ENCODE measurements at places on chromosomes 6 and 20. TPM values are rescaled to one million over a fixed set of nuclear protein-coding genes. Genes with fewer than 3 reads are reported as not detected.

GRCh38 chr6:45966340-45966739 lies 49.3 kb downstream of the CLIC5 start:
- no peak for DNase-seq

GRCh38 chr6:148817689-148818088 lies 70.9 kb downstream of the UST start:
- DNase-seq = no peak

GRCh38 chr6:166572370-166573261 lies 13.9 kb downstream of the RAMACL start:
- DNase-seq = peak; percentile 58

DNA sequence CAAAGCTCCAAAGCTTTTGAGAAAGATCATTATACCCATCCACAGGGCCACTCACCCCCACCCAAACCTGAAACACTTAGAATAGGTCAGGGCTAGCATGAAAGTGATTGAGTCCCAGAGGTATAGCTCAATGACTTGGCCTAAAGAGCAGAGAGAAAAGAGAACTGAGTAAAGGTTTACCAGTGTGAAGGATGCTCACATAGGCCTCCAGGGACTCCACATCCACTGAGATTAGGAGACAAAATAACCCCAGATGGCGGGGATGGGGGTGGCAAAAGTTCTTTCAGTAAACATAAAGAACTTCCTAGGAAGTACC lies 12.2 kb downstream of the SAYSD1 start:
- DNase-seq = no peak

DNA sequence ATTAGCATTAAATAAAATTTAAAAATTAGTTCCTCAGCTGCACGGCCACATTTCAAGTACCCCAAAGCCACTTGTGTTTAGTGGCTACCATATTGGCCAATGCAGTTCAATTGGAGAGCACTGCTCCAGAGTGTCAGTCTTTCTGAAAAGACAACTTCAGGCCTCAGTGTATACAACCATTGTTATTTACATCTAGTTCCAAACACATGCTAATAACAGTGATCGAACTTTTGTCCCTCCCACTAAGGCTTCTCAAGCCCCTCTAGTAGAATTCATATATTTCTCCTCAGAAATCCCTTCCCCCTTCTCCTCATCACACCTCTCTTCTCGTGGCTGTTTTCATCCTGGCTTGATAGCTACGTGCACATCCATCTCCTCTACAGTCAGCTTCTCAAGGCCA lies 32.9 kb downstream of the HIVEP2 start:
- no peak for DNase-seq

DNA sequence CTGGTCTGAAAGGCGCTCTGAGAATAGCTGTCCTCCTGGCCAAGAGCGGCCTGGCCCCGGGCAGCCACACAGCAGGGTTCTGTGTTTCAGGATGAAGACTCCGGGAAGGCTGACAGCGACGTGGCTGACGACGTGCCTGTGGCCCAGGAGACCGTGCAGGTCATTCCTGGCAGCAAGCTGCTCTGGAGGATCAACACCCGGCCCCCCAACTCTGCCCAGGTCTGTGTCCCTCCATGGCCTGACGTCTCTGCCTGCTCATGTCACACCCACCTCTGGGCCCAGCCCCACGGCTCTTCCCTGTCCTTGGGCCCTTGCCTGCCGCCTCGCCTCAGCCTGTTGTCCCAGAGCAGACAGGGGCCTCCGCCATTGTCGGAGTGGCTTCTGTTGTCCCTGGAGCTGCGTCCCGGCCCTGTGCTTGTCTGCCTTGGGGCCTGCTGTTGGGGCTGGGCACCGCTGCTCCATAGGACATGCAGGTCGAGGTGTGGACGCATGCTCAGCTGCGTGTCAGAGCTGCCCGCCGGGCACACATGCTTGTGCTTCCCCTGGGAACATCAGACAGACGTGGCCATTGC lies 16.2 kb upstream of the ADRM1 start:
- DNase-seq = no peak

- DNase-seq = no peak
These were observed 12.0 kb upstream of the THBS2 start for GRCh38 chr6:169265486-169266131.

- DNase-seq = no peak
These were observed 79.3 kb downstream of the INSM1 start for GRCh38 chr20:20447196-20447595.

- DNase-seq = no peak
These were observed 398 bp downstream of the ZBTB2 start for GRCh38 chr6:151390851-151391470.

DNA sequence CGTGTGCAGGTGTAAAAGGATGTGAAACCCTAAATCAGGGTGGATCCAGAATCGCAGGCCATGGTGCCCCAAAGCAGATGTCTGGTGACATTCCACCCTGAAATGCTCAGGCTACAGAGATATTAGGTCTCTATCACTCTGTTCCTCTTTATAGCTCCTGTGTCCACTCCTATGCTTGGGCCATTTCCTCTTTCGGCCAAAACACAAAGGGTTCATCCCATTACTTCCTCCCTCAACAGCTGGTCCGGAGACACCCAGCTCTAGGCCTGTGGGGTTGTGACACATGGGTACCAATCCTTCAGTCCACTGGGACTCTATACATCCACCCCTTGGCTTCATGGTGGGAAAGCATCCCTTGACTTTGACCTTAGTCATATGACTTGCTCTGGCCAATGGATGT lies 1.7 kb upstream of the SIGLEC1 start:
- DNase-seq = no peak

GRCh38 chr20:48831718-48832404 lies 4.1 kb upstream of the PREX1 start:
- DNase-seq = peak; percentile 77

DNA sequence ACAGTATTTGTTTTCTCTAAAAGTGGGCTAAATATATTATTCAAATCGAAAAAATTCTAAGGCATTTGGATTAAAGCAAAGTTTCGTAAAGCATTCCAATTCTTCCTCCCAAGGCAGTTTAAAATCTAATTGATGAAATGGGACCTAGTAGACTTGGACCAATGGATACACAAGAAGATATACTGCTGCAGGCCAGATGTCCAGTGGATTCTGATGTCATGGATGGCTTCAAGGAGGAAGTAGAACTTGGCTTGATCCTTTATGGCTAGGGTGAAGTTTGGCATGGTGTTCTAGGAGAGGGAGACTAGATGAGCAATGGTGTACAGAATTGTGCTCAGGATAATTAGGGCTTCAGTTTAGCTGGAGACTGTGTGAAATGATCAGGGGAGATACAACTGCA lies 559.5 kb upstream of the MMS22L start:
- no peak for DNase-seq

GRCh38 chr20:33791959-33792597 lies 19.1 kb upstream of the CHMP4B start:
- DNase-seq = no peak

DNA sequence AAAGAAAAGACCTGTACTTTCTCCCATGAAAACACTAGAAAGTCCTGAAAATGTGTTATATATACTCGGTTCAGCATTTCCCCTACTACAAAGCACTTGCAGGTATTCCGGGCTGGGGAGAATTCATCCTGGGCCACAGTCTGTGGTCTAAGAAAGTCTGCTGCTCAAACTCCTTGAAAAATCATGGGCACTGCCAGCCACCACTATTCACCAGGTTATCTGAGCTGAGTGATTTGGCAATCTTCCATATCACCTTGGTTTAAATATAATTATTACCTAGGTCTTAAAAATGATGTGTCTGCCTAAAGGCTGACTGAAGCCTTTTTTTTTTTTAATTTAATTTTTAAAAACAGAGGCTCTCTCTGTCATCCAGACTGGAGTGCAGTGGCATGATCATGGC lies 11.3 kb downstream of the FKBP5 start:
- DNase-seq = no peak

- DNase-seq = no peak
These were observed 235.5 kb downstream of the KIF16B start for GRCh38 chr20:16337707-16338106.

The CST1 gene
- total RNA-seq = not detected

The NUP43 gene
- 10.8 TPM for total RNA-seq

The KCNK5 gene
- 2.0 TPM for total RNA-seq

The DYNLT2 gene
- 0.33 TPM for total RNA-seq

The HRH3 gene
- not detected for total RNA-seq

The TXLNB gene
- 132 TPM for total RNA-seq

The ARMH2 gene
- not detected for total RNA-seq

The C6orf163 gene
- total RNA-seq = 1.5 TPM

The TFB1M gene
- 11.1 TPM for total RNA-seq
